ENCODE measurements at places on chromosomes 3 and 15. TPM values are rescaled to one million over a fixed set of nuclear protein-coding genes. Genes with fewer than 3 reads are reported as not detected.
A peak's percentile ranks its signal among the peaks of the same experiment; 100 is the strongest.

The ZPLD1 gene
- total RNA-seq, result not detected

DNA sequence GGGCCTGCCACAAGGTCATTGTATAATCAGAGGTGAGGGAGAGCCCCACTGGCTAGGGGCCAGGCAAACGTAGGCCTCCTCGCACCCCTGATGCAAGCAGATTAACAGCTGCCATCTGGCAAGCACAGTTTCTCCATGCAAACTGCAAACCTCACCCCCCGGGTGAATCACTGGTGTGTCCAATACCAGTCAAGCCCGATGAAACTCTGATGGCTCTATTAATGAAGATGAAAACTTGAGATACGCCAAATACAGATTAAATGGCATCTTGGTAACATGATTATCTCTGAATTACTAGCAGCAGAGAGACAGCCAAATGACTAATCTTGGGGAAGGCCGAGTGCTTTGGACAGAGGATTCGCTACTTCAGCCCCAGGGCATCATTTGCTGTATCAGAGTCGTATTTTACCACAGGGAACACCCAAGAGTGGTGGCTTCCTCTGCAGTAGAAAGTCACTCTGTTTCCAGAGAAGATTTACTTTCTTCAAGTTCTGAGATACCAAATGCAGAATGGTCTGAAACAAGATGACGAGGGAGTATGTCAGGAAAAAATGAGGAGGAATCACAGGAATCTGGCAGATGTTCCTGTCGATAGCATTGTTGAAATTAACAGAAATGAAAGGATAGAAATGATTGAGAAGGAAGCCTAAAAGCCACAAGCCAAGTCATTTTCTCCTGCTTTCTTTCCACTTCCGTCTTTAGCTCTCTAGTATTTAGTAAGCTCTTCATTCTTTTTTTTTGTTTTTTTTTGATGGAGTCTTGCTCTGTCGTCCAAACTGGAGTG is 96.2 kb upstream of the NR2F2 start:
- no peaks in the 10 kb centered on the region for H3K27me3 ChIP-seq
- no peaks in the 10 kb centered on the region for H3K36me3 ChIP-seq
- no peak for DNase-seq
- H3K4me3 ChIP-seq, result no peak overlapping the region
- no peaks in the 10 kb centered on the region for H3K4me1 ChIP-seq
- no peak overlapping the region for H3K27ac ChIP-seq

The ITIH4 gene
- total RNA-seq, result 63.3 TPM

DNA sequence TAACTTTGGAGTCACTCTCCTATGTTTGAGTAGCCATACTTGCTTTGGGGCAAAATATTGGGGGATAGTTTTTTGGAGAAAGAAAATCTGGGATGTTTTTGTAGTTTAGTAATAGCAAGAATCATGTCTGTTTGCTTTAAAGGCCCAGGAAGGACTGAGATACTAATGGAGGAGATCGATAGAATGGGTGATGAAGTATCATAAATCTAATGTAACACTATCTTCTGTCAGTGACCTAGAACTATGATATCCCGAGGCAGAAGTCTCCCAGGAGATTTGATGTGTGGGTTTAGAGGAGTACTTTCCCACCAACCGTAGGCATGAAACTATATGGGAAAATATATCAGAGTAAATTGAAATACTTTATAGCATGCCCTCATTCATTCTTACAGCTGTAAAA is 21.0 kb upstream of the NFKBIZ start:
- H3K27me3 ChIP-seq, result no peaks in the 10 kb centered on the region
- peak overlapping the region; percentile 57 for H3K4me3 ChIP-seq
- no peak for DNase-seq
- peaks cover 19% of the 10 kb centered on the region for H3K4me1 ChIP-seq
- peak overlapping the region; percentile 91 for H3K27ac ChIP-seq

The CD80 gene
- total RNA-seq, result 3.5 TPM

The GRM2 gene
- total RNA-seq, result 2.1 TPM

The AGTR1 gene
- not detected for total RNA-seq

The CYP8B1 gene
- total RNA-seq, result not detected

The CASR gene
- total RNA-seq, result 0.03 TPM

- no peak overlapping the region for H3K27ac ChIP-seq
- no peak for DNase-seq
- H3K4me1 ChIP-seq, result no peaks in the 10 kb centered on the region
- H3K4me3 ChIP-seq, result no peak overlapping the region
- no peaks in the 10 kb centered on the region for H3K27me3 ChIP-seq
Measured at GRCh38 chr3:111047042-111047441, 24.6 kb upstream of the NECTIN3 start.

GRCh38 chr3:40771112-40771511 is 246.4 kb downstream of the ZNF621 start:
- H3K4me3 ChIP-seq, result no peak overlapping the region
- no peaks in the 10 kb centered on the region for H3K4me1 ChIP-seq
- DNase-seq, result no peak
- no peak overlapping the region for H3K27ac ChIP-seq

The RHCG gene
- not detected for total RNA-seq

- no peak overlapping the region for H3K4me3 ChIP-seq
- H3K27me3 ChIP-seq, result no peaks in the 10 kb centered on the region
- no peaks in the 10 kb centered on the region for H3K4me1 ChIP-seq
- H3K36me3 ChIP-seq, result no peaks in the 10 kb centered on the region
- DNase-seq, result no peak
- no peak overlapping the region for H3K27ac ChIP-seq
Measured at GRCh38 chr15:101457696-101458095, 31.8 kb downstream of the PCSK6 start.
